H1 (cell line): ENCODE measurements at places on chromosomes 1 and 21.
A peak's percentile ranks its signal among the peaks of the same experiment; 100 is the strongest.

DNA sequence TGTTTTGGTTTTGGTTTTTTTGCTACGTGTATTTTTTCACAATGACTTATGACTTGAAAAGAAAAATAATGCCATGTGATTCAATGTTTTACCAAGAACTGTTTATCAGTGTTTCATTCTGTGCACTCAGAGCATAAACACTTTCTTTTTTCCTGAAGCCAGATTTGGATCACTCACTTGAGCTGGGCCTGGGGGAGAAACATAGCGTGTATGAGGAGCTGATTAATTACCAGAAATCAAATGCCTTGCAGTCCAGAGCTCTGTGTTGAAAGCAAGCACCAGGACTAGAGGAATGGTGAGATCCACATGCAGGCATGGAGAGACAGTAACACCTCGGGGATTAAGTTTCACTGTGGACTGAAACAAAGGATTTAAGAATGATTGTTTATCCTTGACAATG lies 642.1 kb upstream of the ADGRL2 start:
- no peak for DNase-seq
- no peaks in the 10 kb centered on the region for H3K27me3 ChIP-seq
- H3K27ac ChIP-seq: no peak overlapping the region

- H3K36me3 ChIP-seq: no peaks in the 10 kb centered on the region
- no peaks in the 10 kb centered on the region for H3K4me1 ChIP-seq
- H3K27ac ChIP-seq: no peak overlapping the region
- DNase-seq: no peak
- H3K4me3 ChIP-seq: no peak overlapping the region
These were observed 1.4 kb upstream of the OR2L3 start for GRCh38 chr1:248045209-248045608.

GRCh38 chr1:53942127-53942957 lies 3.2 kb downstream of the IFT25 start:
- peaks cover 8% of the 10 kb centered on the region for H3K4me1 ChIP-seq
- H3K27ac ChIP-seq: no peak overlapping the region
- no peak for DNase-seq
- no peaks in the 10 kb centered on the region for H3K27me3 ChIP-seq
- no peaks in the 10 kb centered on the region; the same call in 1 of the 2 replicates for H3K36me3 ChIP-seq

DNA sequence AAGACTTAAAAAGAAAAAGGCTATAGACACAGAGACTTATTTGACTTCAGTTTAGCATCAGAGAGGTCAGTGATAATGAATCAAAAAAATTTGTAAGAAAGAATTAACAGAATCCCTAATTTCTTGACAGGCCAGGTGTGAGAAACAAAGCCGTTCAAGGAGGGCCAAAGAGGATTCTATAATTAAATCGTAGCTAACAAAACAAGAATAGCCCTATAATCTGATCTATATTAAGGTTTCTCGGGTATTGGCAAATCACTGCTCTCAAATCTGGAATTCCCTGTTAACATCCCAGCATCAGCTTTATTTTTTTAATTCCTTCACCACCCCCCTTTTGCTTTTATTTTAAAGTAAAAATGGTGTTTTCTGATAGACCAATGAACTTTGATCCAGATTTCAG lies 60.3 kb downstream of the PUM1 start:
- no peaks in the 10 kb centered on the region for H3K4me1 ChIP-seq
- H3K27me3 ChIP-seq: no peaks in the 10 kb centered on the region
- no peak overlapping the region for H3K4me3 ChIP-seq
- no peak for DNase-seq
- no peak overlapping the region for H3K27ac ChIP-seq

- no peaks in the 10 kb centered on the region for H3K27me3 ChIP-seq
- no peak for DNase-seq
- H3K36me3 ChIP-seq: no peaks in the 10 kb centered on the region
- H3K4me1 ChIP-seq: no peaks in the 10 kb centered on the region
These were observed 1.4 kb downstream of the BCL10 start for GRCh38 chr1:85274969-85275453.

- peaks cover 15% of the 10 kb centered on the region for H3K4me1 ChIP-seq
- peak overlapping the region; percentile 44 for H3K4me3 ChIP-seq
- no peak for DNase-seq
- no peaks in the 10 kb centered on the region for H3K36me3 ChIP-seq
- no peak overlapping the region for H3K27ac ChIP-seq
- H3K27me3 ChIP-seq: peaks cover 39% of the 10 kb centered on the region
These were observed 20.7 kb downstream of the FOXO6 start for GRCh38 chr1:41381692-41382479.

DNA sequence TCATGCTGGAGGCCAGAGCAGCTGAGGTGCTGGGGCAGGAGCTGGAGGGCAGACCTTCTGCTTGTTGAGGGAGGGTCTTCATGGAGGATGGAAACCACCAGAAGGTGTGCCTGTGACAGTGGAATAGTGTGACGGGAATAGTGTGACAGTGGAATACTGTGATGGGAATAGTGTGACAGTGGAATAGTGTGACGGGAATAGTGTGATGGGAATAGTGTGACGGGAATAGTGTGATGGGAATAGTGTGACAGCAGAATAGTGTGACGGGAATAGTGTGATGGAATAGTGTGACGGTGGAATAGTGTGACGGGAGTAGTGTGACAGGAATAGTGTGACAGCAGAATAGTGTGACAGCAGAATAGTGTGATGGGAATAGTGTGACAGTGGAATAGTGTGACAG lies 325.1 kb downstream of the HHAT start:
- no peaks in the 10 kb centered on the region for H3K4me1 ChIP-seq
- no peak overlapping the region for H3K27ac ChIP-seq
- H3K4me3 ChIP-seq: no peak overlapping the region
- DNase-seq: no peak
- no peaks in the 10 kb centered on the region for H3K27me3 ChIP-seq

DNA sequence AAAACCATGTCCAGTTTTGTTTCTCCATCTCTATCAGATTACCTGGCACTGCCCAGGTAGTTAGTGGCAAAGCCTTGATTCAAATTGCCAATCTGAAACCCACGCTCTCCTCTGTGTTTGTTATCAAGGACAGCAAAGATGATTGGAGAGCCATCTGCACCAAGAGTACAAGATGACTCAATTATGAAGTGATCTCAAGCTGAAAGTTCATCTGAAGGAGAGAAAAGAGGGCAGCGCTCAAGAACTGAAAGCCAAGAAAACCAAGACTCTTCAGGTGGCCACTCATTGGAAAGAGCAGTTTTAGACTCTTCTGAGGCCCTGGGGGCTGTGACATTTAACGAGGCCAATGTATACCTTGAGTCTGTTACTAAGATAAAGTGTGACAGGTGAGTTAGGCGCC lies 13.8 kb downstream of the RXRG start:
- H3K36me3 ChIP-seq: no peaks in the 10 kb centered on the region
- H3K27me3 ChIP-seq: no peaks in the 10 kb centered on the region
- no peak overlapping the region for H3K27ac ChIP-seq
- H3K4me3 ChIP-seq: no peak overlapping the region
